ENCODE measurements at places on chromosomes 6 and 20. TPM values are rescaled to one million over a fixed set of nuclear protein-coding genes. Genes with fewer than 3 reads are reported as not detected.
A peak's percentile ranks its signal among the peaks of the same experiment; 100 is the strongest.

Gene OPRL1
- total RNA-seq = 7.3 TPM

Gene TRAPPC3L
- not detected for total RNA-seq

Gene STK4
- total RNA-seq = 323 TPM

Gene SKIC2
- 122 TPM for total RNA-seq

Gene EPPIN
- not detected for total RNA-seq

Gene GTF2H4
- 38.4 TPM for total RNA-seq

Gene SMPD2
- 35.7 TPM for total RNA-seq

Gene SLC22A16
- not detected for total RNA-seq

Gene OR2B6
- total RNA-seq = not detected

Gene IBTK
- total RNA-seq = 28.3 TPM

- DNase-seq = no peak
These were observed 146.6 kb downstream of the ZFAND3 start for GRCh38 chr6:37965964-37966676.

DNA sequence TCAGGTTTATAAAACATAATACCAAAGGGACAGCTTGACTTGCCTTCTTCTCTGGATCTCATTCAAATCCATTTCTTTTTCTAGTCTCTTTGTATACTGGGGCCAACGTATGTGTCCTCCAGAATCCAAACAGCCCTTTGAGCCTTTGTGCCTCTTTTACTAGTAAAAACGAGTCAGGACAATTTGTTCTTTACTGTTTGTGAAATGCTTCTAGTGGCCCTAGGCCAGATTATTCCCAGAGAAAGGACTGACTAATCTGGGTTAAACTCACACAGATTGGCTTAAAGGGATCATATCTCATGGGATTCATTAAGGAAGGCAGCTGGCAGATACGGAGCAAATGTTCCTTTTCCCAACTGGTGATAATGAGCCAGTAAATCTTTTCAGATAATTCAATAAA is 32.1 kb upstream of the MANEA start:
- DNase-seq = no peak

- DNase-seq = peak; percentile 16
These were observed 341.2 kb downstream of the CDKAL1 start for GRCh38 chr6:20875369-20875963.

DNA sequence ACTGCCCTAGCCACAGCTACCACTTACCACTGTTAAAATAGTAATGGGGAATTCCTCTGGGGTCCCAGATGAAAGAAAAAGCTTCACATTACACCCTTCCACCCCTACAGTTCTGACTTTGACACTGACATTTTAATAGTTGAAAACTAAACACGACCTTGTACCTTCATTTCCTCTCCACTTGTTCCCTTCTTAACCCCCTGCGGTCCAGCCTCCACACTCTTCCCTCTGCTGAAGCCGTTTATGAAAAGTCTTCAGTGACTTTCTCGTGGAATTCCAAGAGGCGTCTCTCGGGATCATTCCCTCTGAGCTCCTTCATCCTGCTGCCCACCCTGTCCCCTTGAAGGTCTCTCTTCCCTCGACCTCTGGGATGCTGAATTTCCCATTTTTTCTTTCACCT is 36.6 kb upstream of the TIAM2 start:
- no peak for DNase-seq

- peak; percentile 23 for DNase-seq
These were observed 125.2 kb upstream of the RALGAPA2 start for GRCh38 chr20:20837574-20838021.

DNA sequence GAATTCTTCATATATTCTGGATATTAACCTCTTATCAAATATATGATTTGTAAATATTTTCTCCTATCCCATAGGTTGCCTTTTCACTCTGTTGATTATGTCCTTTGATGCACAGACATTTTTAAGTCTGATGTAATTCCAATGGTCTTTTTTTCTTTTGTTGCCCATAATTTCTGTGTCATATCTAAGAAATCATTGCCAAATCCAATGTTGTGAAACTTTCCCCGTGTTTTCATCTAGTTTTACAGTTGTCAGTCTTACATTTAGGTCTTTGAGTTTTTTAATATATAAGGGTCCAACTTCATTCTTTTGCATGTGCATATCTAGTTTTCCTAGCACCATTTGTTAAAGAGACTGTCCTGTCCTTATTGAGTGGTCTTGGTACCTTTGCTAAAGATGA is 111.5 kb downstream of the SESN1 start:
- no peak for DNase-seq

DNA sequence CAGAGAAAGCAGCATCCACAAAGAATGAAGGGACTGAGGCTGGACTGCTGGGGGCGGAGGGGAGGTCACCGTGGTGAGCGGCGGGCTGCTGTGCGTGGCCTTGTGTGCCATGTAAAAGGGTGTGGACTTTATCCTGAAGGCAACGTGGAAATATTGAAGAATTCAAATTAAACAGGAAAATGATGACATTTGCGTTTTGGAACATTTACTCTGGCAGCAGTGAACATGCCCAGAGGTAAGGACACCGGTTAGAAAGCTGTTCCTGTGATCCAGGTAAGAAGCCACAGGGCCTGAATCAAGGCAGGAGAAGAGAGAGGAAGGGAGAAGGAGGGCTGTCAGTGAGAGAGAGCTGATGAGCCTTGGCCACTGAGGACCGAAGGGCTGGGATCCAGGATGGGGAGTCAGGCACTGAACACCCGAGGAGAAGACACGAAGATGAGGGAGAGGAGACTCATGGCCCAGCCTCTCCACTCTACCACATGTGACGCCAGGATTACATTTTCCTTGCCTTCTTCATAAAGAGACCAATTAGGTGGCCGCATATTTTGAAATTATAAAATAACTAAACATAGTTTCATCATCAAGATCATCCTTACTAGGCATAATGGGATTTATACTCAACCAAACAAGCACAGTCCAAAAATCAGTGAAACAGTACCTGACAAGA is 58.4 kb downstream of the TRAM2 start:
- no peak for DNase-seq

- no peak for DNase-seq
These were observed 2.7 kb downstream of the ADAM33 start for GRCh38 chr20:3678856-3679720.

DNA sequence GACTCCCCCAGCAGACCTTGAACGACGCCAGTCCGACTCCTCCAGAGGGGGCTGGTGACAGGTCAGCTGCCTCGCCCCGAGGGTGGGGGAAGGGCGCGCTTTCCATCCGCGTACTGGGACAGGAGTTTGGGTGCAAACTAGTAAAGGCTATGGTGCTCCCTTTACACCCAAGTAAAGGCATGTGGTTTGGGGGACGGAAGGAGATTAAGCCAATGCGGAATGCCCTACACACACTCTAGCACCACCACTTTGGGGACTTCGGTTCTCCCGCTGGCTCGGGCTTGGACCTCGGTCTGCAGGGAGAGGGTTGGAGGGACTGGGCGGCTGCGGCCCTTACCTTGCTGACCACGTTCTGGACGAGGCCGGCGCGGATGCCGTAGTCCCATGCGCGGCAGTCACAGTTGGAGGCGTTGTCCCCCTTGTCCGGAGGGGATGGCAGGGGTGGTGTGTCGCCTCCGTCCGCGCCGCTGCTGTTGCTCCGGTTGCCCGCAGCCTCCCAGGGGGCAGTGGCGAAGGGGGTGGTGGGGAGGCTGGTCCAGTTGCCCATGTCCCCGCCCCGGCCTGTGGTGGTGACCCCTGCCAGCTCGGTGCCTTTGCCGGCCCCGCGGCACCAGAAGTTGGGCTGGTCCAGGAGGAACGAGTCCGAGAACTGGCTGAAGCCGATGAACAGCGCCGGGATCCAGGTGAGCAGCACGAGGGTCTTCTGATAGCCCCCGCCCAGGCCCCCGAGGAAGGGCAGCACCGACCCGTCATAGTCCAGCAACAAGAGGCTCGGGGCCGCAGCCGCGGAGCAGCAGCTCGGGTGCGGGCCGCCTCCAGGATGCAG is 1.1 kb downstream of the SLC22A23 start:
- peak; percentile 51 for DNase-seq

DNA sequence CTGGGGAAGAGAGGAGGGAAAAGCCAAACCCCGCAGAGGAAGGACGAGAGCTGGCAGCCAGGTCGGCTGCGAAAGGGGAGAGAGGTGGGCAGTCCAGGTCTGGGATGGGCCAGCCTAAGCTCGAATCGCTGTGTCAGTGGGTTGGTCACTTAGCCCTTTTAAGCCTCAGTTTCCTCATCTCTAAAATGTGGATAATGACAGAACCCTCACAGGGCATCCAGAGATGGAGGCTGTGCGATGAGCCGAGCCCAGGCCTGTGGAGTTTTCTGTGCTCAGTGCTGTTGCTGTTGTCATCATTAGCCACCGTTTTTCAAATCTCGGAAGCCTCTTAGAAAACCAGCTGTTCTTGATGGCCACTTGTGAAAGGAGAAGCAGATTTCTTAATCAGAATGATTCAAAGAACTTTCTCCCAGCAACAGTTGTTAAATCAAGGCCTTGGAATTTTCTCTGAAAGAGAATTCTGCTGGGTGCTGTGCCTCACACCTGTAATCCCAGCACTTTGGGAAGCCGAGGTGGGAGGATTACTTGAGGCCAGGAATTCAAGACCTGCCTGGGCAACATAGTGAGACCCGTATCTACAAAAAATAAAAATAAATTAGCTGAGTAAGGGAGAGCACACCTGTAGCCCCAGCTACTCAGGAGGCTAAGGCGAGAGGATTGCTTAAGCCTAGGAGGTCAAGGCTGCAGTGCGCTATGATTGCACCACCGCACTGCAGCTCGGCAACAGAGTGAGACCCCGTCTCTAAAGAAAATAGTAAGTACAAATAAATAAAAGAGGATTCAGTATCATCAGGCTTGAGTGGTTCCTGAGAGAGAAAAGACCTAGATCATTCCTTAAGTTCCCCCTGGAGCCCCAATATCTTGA is 46.3 kb upstream of the ENTPD6 start:
- no peak for DNase-seq

DNA sequence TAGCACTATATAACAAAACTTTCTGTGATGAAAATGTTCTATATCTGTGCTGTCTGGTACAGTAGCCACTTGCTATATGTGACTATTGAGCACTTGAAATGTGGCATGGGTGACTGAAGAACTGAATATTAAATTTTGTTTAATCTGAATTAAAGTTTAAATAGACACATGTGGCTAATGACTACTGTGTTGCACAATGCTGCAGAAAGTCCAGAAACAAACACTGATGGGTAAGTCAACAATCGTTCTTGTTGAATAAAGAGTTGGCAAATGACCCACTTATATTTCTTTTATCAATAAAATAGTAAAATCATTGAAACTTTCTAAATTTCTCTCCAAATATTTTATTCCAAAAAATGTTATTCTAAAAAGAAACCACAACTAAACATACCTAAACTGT is 81.8 kb downstream of the PROKR2 start:
- no peak for DNase-seq

GRCh38 chr6:169869301-169869700 is 117.9 kb downstream of the ERMARD start:
- no peak for DNase-seq

DNA sequence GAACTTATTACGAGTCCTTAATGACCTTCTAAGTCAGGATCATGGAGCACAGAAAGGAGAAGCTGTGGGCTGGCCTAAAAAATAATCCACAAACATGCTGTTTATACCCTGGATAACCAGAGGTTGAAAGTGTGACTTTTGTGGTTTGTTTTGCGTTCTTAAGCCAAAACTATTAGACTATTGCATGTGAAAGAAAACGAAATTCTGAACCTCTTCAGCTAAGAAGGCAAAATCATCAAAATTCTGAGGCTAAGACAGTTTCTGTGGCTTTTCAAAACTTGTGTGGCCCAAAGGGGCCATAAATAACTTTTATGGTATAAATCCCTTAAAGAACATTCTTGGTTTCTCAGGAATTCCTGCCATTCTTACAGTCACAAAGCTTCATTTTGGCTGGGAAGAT is 251.0 kb downstream of the UST start:
- no peak for DNase-seq

DNA sequence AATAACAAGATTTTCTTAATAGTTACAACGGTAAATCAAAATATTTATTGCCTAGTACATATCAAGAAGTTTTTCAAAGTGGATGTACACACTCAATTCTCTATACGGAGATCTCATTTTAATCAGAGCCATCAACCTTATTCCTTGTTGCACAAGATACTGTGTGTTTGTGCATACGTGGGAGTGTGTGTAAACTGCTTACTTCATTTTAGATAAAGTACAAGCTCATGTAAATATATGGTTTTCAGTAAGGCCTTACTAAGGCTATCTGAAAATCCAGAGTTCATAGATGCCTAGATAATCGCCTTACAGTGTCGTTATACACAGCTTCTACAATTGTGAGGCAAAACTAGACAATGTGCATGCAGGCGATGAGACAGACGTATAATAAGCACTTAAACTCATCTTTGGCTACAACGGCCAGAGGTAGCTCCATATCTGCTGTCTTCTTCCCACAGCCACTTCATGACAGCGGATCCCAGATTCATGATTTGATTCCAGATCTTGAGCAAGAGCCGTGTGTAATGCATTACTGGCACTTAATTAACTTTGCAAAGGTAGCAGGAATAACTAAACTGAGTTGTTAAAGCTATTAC is 2.5 kb downstream of the PERP start:
- no peak for DNase-seq

DNA sequence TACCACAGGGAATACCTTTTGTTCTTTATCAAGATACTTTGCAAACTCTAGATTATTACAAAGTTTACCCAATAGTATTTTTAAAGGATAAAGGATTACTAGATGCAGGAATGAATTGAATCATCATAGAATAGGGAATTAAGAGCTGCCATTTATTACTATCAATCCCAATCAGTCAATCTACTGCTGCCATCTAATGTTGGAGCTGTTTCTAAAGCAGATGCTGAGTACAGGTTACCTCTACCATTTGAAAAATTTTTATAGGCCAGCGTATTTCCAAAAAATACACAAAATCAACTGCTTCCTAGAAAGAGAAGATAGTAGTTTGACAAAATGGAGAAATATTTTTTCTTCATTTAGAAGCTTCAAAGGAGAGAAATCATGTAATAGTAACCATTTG is 520.4 kb downstream of the ADGRB3 start:
- no peak for DNase-seq

DNA sequence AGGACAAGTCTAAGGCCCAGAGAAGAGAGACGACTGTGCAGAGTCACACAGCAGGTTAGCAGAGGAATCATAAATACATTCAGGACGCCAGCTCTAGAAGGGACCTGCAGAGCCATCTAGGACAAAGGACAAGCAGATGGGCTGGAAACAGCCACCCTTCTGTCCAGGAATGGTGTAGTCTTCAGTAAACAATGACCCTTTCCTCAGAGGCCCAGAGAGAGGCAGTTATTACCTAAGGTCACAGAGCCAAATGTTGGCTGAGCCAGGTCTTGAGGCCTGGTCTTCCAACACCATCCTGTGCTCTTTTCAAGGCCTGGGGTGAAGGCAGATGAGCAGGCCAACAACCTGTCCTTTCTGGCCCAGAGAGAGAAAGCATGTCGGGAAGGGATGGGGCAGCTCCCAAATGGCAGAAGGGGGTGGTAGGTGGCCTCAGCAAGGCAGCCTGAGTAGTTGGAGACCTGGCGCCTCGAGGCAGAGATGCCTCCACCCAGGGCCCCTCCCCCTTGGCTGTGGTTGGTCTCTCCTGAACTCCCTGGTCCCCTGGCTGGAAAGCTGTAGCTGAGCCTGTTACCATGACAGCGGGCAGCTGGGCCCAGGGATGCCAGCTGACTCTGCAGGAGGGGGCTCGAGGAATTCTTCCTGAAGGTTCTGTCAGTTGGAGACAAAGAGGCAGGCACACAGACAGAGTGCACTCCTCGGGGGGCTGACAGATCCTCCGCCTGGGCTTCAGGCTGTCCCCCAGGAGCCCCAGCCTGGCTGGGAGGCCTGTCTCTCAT is 24.8 kb downstream of the EPB41L1 start:
- no peak for DNase-seq
